ENCODE measurements at places on chromosomes 11 and 22.

- no peak for DNase-seq
Observed at GRCh38 chr22:49769691-49770546, 57.8 kb downstream of the BRD1 start.

DNA sequence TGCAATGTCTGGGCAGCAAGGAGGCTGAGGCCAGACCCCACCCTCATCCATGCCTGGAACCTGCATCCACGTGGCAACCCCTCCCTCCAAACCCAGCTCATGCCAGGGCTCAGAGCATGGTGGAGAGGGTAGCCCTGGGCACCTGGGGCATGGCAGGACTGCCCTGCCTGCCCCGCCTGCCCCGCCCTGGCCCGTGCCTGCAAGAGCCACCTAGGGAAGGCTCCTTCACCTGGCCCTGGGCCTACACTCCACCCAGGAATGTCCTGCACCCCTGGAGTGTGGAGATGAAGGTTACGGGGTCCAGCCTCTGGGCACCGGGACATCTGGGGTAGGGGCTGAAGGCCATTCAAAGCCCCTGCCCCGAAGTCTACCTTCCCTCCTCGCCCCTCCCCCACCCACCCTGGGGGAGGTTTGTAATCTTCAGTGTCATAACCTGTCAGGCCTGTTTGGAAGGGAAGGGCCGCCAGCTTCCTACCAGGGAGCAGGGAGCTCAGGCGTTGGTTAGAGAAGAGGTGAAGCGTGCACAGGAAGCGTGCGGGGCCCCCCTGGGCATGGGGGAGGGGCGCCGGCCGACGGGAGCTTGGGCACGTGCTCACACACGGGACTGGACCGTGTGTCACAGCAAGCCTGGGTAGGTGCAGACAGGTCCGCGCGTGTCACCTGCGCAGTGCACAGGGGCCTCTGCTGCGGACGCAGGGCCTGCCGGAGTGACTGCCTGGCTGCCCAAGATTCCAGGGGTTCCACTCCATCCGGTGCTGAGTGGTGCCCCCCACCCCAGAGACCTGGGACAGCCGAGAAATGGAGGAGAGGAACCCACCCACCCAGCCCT is 30.7 kb upstream of the TH start:
- DNase-seq, result no peak

GRCh38 chr11:65787649-65788622 is 1.1 kb downstream of the OVOL1 start:
- DNase-seq, result no peak

- DNase-seq, result no peak
Observed at GRCh38 chr11:97354576-97354975, 964.8 kb downstream of the JRKL start.

GRCh38 chr11:130122141-130122575 is 37.4 kb upstream of the ST14 start:
- no peak for DNase-seq

DNA sequence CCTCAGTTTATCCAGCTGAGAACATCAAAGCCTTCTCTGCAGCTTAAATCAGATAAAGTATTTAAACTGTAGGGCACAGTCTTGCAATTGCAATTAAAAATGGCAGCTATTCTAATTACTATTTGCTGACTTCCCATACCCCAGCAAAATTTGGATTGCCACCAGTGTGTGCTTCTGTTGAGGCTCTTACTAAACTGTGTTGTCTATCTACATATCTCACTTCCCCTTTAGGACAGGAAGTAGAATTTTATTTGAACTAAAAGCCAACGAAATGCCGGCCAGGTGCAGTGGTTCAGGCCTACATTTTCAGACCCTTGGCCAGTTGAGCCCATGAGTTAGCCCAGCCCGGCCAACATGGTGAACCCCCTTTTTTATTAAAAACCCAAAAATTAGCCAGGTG is 7.1 kb downstream of the SAA4 start:
- no peak for DNase-seq
